ENCODE measurements at places on chromosomes 4 and X.

DNA sequence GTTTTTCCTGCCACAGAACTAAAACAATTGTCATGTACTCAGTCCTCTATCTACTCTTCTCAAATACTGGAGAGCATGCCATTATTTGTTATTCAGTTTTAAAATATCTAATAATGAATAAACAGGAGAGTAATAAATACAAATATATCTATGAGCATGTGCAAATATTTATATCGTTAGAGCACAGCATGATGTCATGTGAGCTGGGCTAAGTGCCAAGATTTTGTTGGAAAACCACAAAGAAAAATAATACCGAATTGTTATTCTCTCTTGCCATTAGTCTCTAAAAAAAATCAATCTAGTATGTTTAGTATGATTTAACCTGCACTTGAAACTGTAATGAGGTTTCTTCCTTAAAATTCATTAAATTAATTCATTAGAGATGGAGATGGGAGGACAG is 97.3 kb downstream of the DDX60 start:
- DNase-seq = no peak

DNA sequence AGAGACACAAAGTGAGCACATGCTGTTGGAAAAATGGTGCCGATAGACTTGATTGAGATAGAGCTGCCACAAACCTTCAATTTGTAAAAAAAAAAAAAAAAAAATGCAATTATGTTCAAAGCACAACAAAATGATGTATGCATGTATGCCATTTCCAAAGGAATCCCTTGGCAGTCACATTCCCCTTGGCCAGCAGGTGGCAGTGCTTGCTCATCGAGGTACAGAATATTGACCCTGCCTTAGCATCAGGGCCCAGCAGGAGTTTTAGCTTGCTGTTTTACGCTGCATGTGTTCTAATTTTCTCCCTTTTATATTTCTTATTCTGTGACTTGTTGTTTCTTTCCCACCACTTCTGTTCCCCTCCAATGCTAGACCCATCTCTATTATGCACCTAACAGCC is 34.5 kb upstream of the CYBB start:
- peak; percentile 67 for DNase-seq

DNA sequence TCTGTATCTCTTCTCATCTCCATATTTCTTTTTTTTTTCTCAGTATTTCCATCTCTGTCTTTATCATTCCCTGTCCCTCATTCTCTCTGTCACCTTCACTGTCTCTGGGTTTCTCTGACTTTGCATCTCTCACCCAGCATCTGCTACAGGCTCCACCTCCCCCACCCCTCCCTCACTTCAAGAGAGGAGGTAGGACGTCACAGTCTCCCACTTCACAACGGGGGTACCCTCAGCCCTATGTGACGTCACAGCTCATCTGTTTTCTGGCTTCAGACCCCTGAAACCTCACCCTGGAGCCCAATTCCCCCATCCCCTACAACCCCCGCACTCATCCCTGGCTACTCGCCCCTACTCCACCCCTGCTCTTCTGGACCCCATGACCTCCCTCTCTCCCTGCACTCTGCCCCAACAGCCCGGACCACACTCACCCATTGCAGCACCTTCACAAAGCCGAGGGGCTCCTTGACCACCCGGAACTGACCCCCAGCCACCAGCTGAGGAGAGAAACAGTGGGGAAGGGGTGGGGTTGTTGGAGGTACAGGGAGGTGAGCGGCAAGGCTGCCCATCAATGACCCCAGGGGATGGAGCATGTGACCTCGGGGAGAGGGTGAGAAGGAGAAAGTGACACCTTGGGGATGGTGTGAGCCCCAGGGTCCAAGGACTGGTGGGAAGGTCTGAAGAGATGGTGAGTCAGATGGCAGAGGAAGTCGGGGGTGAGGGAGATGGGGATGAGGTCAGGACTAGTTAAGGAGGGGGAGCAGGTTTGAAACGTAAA is 1.3 kb downstream of the SYP start:
- DNase-seq = no peak

DNA sequence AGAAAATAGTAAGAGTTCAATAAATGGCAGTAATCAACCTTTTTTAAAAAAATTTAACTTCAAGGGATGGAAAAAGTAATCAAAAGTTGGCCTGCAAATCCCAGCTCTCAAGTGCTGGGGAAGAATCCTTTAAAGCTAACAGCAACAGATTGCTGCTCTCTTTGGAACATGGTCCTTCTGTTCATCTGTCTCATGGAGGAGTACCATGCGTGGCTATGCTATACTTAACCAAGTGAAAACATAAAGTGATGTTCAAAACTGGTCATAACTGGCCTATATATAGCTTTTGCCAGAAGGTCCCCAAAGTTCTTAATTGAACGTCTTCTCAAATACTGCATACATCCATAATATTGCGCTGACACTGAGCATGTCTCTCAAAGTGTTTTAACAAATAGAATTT is 154.4 kb downstream of the GABRB1 start:
- no peak for DNase-seq

DNA sequence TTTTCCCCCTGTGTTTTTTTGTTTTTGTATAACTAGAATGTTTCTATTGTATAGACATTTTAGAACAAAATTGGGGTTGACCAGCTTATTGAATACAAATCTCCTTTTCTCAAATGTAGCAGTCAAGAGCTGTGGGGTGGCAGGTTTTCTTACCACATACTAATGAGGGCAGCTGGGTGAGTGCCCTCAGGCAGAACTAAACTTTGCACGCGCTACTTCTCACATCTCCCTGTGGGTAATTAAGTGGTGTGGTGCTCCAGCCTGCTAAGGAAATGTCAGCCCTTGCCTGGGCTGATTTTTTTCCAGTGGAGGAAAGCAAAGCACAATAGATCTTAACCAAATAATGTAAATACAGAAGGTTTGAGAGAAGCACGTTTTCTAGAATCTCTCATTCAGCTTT is 717.6 kb upstream of the TENM3 start:
- no peak for DNase-seq

DNA sequence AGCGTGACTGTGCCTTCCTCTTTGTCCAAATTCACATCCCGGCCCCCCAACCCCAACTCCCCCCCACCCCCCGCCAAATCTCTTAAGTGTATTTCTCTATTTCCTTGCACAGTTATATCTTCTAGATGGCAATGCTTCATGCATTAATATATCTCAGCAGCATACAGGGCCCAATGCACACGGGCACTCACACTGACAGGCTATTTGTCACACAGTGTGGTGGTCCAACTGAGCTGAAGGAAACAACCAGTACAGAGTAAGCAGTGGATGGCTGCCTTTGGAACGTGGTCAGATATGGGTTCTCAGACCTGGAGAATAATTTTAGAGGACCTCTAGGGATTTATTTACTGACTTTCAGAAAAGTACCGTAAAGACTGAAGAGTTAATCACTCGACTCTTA is 681 bp downstream of the EXOC1 start:
- peak; percentile 19 for DNase-seq

- DNase-seq = no peak
Measured at GRCh38 chr4:128315756-128316520, 28.3 kb upstream of the PGRMC2 start.

DNA sequence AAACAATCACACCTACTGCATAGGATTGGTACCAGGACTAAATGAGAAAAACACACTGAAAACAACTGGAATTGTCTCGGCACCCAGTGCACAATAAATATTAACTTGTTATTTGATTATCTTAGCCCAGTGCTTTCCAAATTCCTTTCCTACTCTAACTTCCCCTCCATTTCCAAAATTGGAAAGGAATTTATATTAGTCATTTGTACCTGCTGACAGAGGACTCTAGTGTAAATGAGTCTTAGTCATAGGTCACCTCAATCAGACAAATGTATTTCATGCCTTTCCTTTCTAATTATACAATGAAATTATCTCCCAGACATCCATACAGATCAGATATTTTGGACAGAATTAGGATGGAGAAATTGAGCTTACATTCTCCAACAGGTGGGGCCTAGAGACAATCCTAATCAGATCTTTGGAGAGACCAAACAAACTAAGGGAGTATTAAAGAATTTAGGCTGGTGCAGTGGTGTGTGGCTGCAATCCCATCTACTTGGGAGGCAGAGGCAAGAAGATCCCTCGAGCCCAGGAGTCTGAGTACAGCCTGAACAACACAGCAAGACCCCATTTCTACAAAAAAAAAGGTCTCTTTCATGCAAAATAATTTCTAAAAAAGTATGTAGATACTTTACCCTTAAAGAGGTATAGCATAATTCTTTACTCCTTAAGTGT is 10.1 kb downstream of the SH3D19 start:
- DNase-seq = peak; percentile 28

All from G401 (cell line).